Stimulated activated CD8-positive, alpha-beta memory T cell treated with anti-CD3 and anti-CD28 coated beads, Interleukin-7, amount 100 ng/mL, for 1 hour (primary cell): ENCODE measurements at places on chromosomes 2 and 18.

DNA sequence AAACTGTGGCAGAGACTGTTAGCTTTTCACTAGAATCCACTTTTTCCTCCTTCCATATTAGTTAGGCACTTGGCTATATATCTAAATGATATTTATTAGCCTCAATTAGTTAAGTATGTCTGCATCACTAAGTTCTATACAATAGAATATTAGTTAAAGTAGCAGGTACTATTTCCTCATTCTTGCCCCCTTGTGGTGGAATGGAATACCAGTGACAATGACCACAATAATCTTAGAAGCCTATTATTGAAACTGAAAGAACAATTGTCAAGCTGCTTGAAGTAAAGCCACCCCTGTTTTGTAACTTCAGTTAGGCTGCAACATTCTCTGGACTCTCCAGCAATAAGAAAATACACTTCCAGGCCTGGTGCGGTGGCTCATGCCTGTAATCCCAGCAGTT lies 476.3 kb upstream of the VWC2L start:
- DNase-seq, result no peak

DNA sequence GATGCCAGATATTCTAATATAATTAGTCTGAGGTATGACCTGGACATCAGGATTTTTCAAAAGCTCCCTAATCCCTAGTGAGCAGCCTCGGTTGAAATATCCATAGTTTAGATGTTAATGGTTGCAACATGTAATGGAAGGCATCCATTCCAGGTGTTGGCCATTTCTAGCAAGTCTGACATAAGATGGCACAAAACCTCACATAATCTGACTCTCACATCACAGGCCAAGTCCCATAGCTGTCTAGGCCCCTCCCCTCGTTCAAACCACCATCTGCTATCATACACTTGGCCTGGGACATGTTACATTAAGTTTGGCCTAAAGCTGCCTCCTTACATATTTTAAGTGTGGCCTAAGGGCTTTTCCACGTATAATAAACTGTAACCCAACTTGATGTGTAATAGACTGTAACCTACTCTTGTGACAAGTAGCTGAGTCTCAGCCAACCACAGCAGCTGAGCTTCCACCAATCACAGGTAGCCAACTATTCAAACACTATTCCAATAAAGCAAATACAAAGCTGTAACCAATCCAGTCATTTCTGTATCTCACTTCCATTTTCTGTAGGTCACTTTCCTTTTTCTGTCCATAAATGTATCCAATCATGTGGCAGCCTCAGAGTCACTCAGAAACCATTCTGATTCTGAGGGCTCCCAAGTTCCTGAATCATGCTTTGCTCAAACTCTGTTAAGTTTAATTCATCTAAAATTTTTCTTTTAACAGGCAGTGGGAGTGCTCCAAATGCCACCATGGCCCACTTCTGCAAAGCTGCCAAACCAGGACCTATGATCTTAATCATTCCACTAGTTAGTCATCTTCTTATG lies 59.4 kb downstream of the ADD2 start:
- DNase-seq, result no peak

DNA sequence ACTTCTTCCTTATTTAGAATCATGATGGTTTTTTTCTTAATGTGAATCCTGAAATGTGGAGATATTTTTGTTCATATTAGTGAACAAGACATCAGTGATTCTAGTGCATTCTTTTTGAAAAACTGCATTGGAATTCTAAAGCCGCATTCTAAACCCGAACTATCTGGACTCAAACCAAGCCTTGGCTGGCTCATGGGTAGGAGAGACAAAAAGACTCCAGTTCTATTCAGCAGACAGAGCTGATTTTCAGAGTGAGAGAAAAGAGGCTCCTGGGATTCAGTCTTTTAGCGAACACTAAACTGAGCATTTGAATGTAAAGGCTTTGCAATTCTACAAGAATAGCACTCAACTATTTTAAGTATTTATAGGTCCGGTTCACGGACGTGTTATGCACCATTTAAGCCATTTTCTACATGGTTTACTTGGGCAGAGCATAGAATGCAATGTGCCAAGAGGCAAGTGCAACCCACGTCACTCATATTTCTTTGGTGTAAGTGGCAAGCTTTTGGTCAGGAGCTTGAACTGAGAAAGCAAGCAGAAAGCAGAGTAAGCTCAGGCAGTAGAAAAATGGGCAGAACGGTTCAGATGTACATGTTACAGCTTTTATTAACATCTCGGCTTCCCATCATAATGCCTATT lies 227.3 kb upstream of the RAB12 start:
- no peak for DNase-seq

DNA sequence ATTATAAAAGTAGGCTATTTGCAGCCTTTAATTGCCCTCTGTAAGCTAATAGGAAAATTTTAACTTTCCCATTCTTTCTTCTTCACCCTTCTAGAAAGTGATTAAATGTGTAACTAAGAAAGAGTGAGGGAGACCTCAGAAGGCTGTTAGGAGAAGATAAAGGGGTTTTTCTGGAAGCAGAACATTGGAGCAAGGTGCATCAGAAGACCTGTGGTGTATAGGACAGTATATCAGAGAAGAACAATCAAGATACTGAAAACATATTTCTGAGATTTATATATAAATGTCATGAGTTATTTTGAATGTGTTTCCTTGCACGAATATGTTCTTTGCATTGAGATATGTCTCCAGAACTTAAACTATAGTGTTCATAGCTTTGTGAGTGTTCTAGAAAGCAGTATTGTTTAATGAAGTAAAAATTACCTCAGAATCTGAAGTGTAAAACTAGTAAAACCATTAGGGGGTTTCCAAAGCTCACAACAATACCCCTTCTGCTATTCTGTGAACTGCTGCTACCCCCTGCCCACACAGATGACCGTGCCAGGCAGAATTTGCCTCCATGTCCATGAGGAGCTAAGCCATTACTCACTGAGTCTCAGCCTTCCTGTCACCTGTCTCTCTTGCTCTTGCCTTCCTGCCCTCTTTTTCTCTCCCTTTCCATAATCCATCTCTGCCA lies 537.9 kb downstream of the EPHA4 start:
- DNase-seq, result no peak

- DNase-seq, result peak; percentile 59
These were observed 47.4 kb downstream of the LRRFIP1 start for GRCh38 chr2:237674731-237675276.

GRCh38 chr2:56522605-56523089 lies 338.9 kb downstream of the CCDC85A start:
- no peak for DNase-seq
